Right renal cortex interstitium (tissue), 3 donors: ENCODE measurements at places on chromosomes 1 and 21. TPM values are rescaled to one million over a fixed set of nuclear protein-coding genes. Genes with fewer than 3 reads are reported as not detected.

GRCh38 chr1:147575376-147575775, 34.1 kb downstream of the BCL9 start:
- no peak for DNase-seq

DNA sequence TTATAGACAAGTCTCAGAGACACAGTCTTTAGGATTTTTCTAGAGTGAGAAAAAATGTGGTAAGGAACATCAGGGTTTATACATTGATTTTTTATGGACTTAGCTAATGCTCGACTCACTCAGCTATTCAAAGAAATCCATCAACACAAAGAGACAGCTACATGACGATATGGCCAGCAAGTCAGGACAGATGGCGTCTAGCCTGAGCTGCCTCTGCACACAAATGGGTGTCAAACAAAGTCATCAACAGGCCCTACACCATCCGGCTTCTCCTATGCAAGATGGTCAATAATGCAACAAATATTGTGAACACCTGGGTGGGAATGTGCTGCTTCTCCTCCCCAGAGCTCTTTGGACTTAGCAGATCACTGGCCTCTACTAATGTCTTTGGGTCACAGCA, 13.3 kb upstream of the ERICH3 start:
- DNase-seq: no peak

GRCh38 chr1:65247419-65248359, 61.7 kb upstream of the DNAJC6 start:
- no peak for DNase-seq

GRCh38 chr1:92087542-92087941, 7.4 kb downstream of the BTBD8 start:
- no peak for DNase-seq

The TFAP2E gene
- 0.68 TPM for polyA plus RNA-seq

GRCh38 chr1:26887125-26887524, 3.0 kb downstream of the GPN2 start:
- no peak for DNase-seq
